ENCODE measurements at places on chromosomes 1 and 21. TPM values are rescaled to one million over a fixed set of nuclear protein-coding genes. Genes with fewer than 3 reads are reported as not detected.

The LRP8 gene
- 58.2 TPM for total RNA-seq

The RNF11 gene
- 91.2 TPM for total RNA-seq

The ANP32E gene
- 59.3 TPM for total RNA-seq

The S100A12 gene
- not detected for total RNA-seq

Measured in uterine smooth muscle cell (primary cell).